ENCODE measurements at places on chromosomes 11 and 22. TPM values are rescaled to one million over a fixed set of nuclear protein-coding genes. Genes with fewer than 3 reads are reported as not detected.
A peak's percentile ranks its signal among the peaks of the same experiment; 100 is the strongest.

GRCh38 chr22:27748751-27749191, 52.8 kb downstream of the MN1 start:
- H3K4me3 ChIP-seq = no peak overlapping the region
- DNase-seq = no peak
- peaks cover 17% of the 10 kb centered on the region for H3K4me1 ChIP-seq

DNA sequence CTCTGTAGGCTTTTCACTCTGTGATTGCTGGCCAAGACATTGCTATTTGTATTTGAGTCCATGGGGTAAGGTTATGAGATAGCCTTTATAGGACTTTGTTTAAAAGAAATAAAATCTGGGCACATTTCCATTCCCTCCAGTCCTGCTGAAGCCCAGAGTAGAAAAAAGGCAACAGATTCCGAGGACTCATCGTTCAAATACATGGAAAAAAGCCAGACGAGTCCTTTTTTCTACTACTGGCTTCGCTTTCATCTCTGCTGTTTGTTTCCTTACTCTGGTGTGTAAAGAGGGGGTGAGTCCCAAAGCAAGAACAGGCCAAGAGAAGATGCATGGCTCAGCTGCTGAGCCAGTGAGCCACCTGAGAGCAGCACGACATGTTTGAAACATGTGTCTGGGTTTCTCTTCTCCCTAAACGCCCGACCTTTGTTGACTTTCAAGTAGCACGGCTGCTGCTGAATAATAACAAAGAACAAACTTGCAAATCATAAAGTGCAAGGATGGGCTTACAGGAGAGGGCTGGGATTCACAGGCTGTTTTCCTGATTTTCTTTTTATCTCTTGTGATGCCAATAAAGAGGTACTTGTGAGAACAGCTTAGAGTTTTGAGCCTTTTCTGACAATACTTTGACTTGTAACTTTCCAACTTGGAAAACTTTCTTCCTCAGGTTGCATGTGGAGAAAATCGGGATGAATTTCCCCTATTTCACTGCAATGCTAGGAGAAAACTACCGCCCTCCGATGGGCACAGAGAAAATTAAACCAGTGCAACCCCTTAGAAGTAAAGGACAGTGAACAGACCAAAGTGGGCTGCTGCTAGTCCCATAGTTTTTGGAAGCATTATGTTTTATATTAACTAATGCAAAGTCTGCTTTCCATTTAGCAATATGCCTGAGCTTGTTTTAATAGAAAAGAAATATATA, 195.2 kb upstream of the RAG2 start:
- no peaks in the 10 kb centered on the region for H3K4me1 ChIP-seq
- no peak overlapping the region for H3K4me3 ChIP-seq
- no peaks in the 10 kb centered on the region for H3K36me3 ChIP-seq

DNA sequence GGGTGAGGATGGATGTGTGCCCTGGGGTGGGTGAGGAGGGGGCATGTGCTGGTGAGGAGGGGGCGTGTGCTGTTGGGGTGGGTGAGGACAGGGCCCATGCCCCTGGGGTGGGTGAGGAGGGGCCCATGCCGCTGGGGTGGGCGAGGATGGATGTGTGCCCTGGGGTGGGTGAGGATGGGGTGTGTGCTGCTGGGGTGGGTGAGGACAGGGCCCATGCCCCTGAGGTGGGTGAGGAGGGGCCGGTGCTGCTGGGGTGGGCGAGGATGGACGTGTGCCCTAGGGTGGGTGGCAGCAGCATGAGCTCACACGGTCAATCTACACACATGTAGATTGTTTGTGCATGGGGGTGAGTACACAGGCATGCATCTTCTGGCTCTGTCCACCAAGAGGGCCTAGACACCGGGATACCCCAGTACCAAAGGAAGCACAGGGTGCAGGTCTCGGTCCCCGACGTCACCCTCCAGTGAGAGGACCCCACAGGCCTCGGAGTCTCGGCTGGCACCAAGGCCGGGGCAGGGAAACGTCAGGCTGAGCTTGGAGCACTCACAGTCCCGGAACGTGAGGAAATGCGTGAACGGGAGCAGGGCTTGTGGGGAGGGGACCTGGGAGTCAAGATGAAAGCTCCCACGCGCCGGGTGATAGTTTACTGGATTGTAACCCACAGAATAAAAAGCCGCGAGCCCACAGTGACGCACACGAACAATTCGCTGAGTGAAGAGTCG, 37.4 kb upstream of the TOLLIP start:
- H3K4me3 ChIP-seq = no peak overlapping the region
- no peaks in the 10 kb centered on the region for H3K4me1 ChIP-seq
- H3K27ac ChIP-seq = no peak overlapping the region
- peak; percentile 7 for DNase-seq

- no peaks in the 10 kb centered on the region for H3K27me3 ChIP-seq
- H3K4me1 ChIP-seq = no peaks in the 10 kb centered on the region
- H3K4me3 ChIP-seq = no peak overlapping the region
- no peak for DNase-seq
- no peak overlapping the region for H3K27ac ChIP-seq
These were observed 75.5 kb upstream of the CD44 start for GRCh38 chr11:35063488-35063931.

- H3K27ac ChIP-seq = no peak overlapping the region
- H3K36me3 ChIP-seq = no peaks in the 10 kb centered on the region
- peaks cover 10% of the 10 kb centered on the region for H3K4me1 ChIP-seq
- DNase-seq = no peak
- H3K4me3 ChIP-seq = no peak overlapping the region
These were observed 2.1 kb upstream of the DMC1 start for GRCh38 chr22:38572065-38572464.

GRCh38 chr11:68948935-68949334, 31.9 kb downstream of the MRGPRD start:
- no peak overlapping the region for H3K27ac ChIP-seq
- H3K36me3 ChIP-seq = no peaks in the 10 kb centered on the region
- DNase-seq = no peak
- no peak overlapping the region for H3K4me3 ChIP-seq
- no peaks in the 10 kb centered on the region for H3K4me1 ChIP-seq

- H3K27ac ChIP-seq = no peak overlapping the region
- no peak for DNase-seq
- no peak overlapping the region for H3K4me3 ChIP-seq
These were observed 30.1 kb downstream of the PPM1F start for GRCh38 chr22:21922370-21923162.

GRCh38 chr11:85844439-85845123, 10.6 kb upstream of the CCDC83 start:
- no peaks in the 10 kb centered on the region for H3K4me1 ChIP-seq
- H3K27me3 ChIP-seq = no peaks in the 10 kb centered on the region

DNA sequence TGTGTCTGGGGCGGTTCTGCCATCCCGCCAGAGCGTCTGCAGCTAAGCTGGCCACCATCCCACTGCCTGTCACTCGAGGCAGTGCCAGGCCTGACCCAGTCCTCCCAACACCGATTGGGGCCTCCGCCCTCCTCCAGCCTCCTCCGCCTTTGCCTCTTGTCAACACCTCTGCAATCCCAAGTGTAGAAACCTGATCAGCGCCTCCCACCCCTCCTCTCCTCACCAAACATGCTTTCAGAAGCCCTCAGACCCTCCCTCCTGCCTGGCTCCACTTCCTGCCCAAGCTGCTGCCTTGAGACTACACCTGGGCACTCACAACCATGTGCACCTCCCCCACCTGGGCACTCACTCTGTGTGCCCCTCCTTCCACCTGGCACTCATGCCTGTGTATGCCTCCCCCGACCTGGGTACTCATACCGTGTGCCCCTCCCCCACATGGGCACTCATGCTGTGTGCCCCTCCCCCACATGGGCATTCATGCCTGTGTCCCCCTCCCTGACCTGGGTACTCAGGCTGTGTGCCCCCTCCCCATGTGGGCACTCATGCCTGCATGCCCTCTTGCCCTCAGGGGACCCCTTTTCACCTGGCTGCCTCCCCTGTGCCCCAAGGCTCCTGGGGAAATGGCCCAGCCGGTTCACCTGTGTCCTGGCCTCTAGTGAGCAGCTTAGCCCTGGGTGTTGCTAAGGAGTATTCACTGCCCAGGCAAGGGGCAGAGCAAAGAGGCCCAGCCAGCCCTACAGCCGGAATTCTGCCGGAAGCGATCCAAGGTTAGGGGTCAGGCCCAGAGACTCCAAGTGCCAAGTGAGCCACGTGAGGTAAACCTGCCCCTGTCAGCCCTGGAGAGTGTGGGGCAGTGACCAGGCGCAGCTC, 5.5 kb upstream of the IFITM10 start:
- H3K4me3 ChIP-seq = no peak overlapping the region
- no peaks in the 10 kb centered on the region for H3K27me3 ChIP-seq
- peak overlapping the region; percentile 100 for H3K27ac ChIP-seq
- peak; percentile 32 for DNase-seq
- H3K4me1 ChIP-seq = peaks cover 79% of the 10 kb centered on the region
- peaks cover 67% of the 10 kb centered on the region for H3K36me3 ChIP-seq

DNA sequence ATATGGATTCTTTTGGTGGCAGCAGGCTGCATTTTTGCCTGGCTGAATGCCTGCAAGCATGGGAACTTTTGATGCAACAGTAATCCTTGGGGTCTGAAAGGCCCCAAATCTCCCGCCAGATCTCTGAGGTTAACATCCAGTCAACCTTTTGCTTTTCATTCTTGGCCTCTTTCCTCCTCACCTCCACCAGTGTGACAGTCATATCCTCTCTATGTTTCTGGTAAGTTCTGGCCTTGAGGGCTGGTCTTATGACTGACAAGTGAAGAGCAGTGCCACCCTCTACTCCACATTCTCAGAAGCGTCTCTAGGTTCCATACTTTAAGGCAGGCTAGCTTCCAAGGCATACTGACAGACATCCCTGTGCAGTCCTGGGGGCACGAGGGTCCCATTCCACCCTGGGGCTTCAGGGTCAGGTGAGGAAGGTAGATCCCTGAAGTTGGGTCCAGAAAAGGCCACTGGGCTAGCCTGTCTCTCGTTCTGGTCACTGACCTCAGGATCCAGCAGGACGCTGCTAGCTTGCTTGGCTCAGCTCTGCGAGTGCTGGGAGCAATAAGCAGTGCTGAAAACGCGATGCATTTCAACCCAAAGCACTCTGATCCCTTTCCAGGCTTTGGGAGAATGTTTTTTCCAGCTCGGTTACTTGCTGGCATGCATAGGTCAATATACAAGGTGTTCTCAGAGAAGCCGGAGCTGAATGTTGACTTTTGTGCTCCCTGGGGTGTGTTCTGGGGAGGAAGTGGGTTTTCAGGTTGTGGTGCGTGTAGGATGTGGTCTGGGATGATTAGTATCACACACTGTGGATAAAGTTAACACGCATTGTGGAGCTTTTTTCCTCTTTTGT, 75.2 kb downstream of the PTPRJ start:
- no peaks in the 10 kb centered on the region for H3K36me3 ChIP-seq
- H3K4me1 ChIP-seq = no peaks in the 10 kb centered on the region
- H3K27ac ChIP-seq = no peak overlapping the region
- no peaks in the 10 kb centered on the region for H3K27me3 ChIP-seq
- DNase-seq = no peak

- H3K27ac ChIP-seq = peak overlapping the region; percentile 100
- no peaks in the 10 kb centered on the region for H3K27me3 ChIP-seq
- no peaks in the 10 kb centered on the region for H3K36me3 ChIP-seq
- peak; percentile 56 for DNase-seq
- peaks cover 67% of the 10 kb centered on the region for H3K4me1 ChIP-seq
These were observed 3.6 kb downstream of the CLTCL1 start for GRCh38 chr22:19287889-19288288.

DNA sequence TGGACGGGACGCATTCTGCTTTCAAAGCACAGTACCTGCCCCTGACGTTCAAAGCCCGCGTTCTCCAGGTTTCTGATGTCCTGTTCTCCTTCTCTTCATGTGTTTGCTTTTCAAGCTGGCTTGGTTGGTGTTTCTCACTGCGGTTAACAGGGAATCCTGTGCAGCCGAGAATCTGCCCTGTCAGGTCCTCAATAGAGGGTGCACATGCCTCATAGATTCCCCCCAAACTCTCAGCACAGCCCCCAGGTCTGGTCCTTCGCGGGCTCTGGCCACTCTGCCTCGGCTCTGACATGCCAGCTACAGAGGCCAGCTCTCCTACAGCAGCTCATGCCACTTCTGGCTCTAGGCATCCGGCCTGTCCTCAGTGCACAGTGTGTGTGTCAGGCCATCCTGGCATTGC, 1343.8 kb downstream of the TBC1D22A start:
- H3K4me3 ChIP-seq = no peak overlapping the region
- no peak for DNase-seq

The MMP10 gene
- not detected for total RNA-seq

All from gastrocnemius medialis (tissue), 4 donors.